GF-D8 (cell line): ENCODE measurements at places on chromosomes 16 and 17.

GRCh38 chr17:8365143-8365542, 11.4 kb downstream of the KRABD2 start:
- no peak for DNase-seq

DNA sequence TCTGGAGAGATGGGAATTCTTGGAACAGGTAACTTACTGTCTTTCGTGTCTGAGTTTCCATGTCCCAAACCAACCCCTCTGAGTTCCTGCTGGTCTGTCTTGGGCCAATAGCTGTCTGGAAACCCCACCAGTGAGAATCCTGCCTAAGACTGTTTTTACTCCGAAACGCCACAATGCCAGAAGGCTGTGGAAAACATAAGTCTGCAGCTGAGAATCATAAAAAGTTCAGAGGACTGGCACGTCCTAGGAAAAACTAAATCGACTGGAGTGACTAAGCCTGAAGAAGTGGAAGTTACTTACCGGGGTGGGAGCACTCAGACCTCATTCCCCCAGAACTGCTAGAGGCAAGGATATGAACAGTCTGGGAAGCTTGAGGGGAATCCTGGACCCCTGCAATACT, 13.3 kb downstream of the LRRC75A start:
- DNase-seq, result no peak

DNA sequence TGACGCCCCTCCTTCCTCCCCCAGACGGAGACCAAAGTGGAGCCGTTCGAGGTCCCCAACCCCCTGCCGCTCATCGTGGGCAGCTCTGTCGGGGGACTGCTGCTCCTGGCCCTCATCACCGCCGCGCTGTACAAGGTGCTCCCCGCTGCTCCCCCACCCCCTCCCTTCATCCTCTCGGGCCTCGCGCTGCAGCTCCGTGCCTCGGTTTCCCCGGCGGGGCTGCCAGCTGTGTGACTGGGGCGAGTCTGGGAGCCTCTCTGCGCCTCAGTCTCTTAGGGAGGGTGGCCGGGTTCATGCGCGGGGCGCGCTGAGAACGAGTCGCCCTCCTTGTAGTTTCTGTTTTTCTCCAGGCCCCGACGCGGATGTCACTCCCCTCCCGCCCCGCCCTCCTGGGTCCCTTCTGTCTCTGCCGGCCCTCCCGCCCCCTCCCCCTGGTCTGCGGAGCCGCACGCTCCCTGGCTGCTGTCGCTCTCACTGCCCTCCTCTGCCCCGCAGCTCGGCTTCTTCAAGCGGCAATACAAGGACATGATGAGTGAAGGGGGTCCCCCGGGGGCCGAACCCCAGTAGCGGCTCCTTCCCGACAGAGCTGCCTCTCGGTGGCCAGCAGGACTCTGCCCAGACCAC, 23.7 kb upstream of the ITGAX start:
- no peak for DNase-seq

DNA sequence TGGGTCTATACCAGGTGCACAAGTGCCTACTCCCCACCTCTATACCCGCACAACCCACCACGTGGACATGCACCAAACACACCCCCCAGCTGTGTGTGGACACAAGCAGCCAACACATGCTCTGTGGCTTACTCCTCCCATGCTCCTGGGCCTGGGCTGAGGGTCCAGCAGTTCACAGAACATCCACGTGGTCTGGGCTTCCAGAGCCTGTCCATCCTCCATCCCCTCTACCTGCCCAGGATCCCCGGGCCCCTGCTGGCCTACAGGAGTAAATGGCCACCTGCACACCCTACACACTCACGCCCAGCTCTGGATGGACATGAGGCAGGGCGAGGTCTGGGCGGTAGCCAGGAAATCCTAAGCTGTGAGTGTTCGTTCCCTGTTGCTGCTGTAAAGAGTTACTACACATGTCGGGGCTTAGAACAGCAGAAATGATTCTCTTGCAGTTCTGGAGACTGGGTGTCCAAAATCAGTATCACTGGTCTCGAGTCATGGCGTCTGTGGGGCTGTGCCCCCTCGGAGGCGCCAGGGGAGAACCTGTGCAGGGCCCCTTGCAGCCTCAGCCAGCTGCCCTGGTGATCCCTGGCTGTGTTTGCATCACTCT, 15.0 kb upstream of the RAI1 start:
- DNase-seq, result no peak

DNA sequence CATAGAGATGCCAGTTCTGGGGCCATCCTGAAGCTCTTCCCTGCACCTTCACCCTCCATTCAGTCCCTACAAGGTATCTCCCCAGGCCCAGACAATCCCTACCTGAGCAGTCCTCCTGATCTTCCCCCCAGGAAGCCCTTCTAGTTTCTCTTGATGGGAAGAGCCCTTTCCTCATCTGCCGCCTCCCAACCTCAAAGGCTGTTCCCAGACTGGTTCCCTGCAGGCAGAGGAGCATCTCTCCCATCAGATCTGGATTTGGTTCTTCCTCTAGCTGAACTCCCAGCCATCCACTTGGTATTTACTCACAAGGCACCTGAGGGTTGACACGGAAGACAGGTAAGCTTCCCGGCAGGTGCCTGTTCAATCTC, 24.6 kb upstream of the PHB1 start:
- DNase-seq, result no peak

GRCh38 chr16:1021553-1022160, 40.1 kb downstream of the SOX8 start:
- no peak for DNase-seq

DNA sequence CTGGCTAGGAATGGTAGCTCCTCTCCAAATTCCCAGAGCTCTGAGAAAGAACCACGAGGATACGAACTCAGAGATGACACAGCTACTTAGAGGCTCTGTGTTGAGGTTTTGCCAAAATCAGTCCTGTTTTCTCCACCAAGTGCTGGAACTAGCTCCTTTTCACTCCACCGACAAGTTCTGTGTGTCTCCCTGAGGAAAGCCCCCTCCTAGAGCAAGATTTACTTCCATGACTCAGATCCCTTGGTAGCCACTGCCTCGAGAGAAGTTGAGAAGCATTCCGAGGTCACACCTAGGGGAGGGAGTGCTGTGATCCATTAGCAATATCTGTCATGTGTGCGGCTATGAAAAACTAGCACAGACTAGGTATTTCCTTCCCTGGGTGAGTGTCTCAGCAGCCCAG, 30.6 kb downstream of the IL21R start:
- DNase-seq, result no peak

GRCh38 chr16:62989480-62989879, 953.2 kb upstream of the CDH8 start:
- DNase-seq, result no peak

- peak; percentile 44 for DNase-seq
These were observed 12.3 kb upstream of the NLRC3 start for GRCh38 chr16:3589441-3589921.

GRCh38 chr17:70955441-70955840, 786.1 kb downstream of the KCNJ2 start:
- no peak for DNase-seq

GRCh38 chr17:38969281-38969680, 2.1 kb upstream of the FBXO47 start:
- no peak for DNase-seq

GRCh38 chr16:84508502-84508901, 4.0 kb upstream of the MEAK7 start:
- DNase-seq, result no peak

DNA sequence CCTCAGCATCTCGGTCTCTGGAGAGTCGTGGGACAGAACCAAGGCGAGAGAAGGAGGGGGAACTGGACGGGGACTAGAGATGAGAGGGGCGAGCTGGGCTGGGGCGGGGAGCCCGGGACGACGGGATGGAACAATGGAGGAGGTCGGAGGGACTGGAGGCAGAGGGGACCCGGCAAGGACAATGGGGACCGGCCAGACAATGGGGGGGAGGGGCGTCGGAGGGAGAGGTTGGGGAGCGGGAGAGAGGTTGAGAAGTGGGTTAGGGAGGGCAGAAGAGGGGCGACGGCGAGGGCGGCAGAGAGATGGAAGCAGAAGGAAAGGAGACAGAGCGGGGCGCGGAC, 719 bp downstream of the NGFR start:
- no peak for DNase-seq

GRCh38 chr17:4317610-4318009, 48.9 kb downstream of the UBE2G1 start:
- DNase-seq, result no peak

DNA sequence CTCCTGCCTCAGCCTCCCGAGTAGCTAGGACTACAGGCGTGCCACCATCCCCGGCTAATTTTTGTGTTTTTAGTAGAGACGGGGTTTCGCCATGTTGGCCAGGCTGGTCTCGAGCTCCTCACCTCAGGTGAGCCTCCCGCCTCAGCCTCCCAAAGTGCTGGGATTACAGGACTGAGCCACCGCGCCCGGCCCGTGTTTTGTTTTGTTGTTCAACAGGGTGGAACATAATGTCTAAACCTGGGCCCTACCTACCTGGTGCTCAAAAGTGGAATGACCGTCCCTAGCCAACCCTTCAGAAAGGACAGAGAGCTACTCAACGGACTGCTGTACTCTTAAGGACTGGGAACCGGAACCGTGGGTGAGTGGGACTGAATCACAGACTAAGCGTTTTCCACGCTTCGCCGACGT, 772 bp upstream of the KIF22 start:
- DNase-seq, result no peak

DNA sequence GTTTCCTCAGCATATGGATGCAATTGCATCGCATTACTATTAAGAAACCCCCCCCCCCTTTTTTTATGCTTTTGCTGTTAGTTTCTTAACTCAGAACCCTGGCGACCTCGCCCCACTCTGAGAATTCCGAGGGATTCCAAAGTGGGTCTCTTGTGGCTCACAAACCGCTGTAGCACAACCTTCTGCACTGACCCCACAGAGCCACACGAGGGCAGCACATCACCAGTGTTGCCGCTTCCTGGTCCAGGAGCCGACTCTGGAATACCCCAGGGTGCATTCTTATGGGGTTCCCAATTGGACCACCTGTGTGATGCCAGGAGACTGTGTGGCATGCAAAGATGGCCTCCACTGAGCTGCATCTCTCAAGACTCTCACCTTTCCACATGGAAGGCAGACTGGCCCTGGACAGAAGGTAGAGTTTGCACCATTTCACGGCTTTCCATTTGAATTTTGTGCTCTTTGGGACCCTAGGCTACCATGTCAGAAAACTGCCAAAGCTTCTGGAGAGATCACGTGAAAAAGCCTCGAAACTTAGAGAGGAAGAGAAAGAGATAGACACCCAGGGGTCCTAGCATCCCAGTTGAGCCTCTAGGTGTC, 432.7 kb upstream of the ASIC2 start:
- no peak for DNase-seq

- peak; percentile 48 for DNase-seq
These were observed 2.7 kb upstream of the DHRS7B start for GRCh38 chr17:21124086-21124485.

DNA sequence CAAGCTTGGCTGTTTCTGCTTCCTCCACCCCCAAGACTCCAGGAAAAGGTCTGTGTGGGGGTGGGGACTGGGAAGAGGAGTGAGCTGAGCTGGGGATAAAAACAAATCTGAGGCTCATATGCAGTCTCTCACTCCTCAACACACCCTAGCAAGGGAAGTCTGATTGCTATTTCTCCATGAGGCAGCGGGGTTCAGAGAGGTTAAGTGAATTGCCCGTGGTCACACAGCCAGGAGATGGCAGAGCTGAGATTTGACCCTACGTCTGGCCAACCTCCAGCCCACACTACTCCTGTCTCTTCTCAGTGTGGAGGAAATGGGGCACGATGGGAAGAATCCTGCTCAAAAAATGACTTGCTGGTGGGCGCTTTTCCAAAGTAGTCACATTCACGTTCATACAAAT, 4.8 kb upstream of the ABCC3 start:
- DNase-seq, result no peak

- no peak for DNase-seq
These were observed 332.0 kb downstream of the CBLN1 start for GRCh38 chr16:48949636-48950035.

- DNase-seq, result no peak
These were observed 6.8 kb downstream of the RUSF1 start for GRCh38 chr16:31501226-31501965.

GRCh38 chr16:85028685-85029407, 1.3 kb downstream of the KIAA0513 start:
- no peak for DNase-seq
